ENCODE measurements at places on chromosomes 2 and 18.

GRCh38 chr18:51821610-51822009 lies 518.4 kb upstream of the DCC start:
- no peak for DNase-seq

DNA sequence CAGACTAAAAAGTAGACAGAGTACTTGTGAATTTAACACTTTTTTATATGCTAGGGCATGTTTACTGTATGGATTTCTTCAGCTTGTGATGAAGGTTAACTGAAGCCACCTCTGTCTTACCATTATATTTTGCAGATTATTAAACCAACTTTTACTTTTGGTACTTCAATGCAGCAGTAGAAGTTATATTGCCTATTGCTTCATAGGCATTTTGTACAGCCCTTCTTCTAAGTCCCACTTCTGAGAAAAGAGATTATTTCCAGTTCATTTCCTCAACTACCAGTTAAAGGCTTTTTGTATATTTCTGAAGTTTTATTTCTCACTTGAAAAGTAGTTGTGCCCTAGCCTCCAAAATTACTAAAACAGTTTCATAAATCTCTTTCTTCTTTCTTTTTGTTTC lies 256.4 kb upstream of the FBXO11 start:
- no peak for DNase-seq

- DNase-seq, result no peak
Observed at GRCh38 chr2:174969091-174969734, 36.0 kb downstream of the CHN1 start.

GRCh38 chr18:40810372-40810771 lies 1144.7 kb upstream of the PIK3C3 start:
- no peak for DNase-seq

GRCh38 chr2:65072181-65072970 lies 16.2 kb downstream of the CEP68 start:
- no peak for DNase-seq

DNA sequence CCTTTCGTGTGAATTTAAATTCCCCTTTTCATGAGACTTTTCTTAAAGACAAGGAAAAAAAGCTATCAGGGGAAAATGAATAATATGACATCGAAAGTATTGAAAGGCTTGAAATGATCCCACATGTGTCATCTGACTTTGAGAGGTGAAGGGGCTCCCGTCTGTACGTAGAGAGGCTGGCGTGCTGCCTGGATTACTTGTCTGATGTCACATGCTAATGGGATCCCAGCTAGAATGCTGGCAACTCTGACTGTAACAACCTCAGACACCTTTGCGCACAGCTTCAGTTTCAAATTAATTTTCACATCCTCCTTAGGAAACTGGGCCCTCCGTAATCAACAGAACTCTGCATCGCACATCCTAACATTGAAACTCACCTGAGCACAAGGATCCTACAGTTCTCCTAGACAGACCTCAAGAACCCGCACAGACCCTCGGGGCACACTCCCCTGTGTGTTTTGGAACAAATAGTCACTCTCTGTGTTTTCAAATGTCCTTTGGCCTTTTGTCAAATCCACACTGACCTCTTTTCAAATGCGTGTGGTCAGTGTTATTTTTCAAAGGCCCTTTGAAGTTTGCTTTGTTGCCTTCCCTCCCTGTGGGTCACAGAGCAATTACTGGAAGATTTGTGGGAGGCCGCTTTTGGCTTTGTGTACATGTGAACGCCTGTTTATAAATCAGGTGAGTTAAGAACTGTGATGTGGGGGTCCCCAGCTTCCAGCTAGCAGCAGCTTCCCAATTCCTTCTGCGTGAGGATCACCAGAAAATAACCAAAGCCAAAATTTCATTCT lies 65.9 kb downstream of the IL1R2 start:
- DNase-seq, result no peak

- no peak for DNase-seq
Observed at GRCh38 chr2:112706170-112706664, 14.6 kb upstream of the NT5DC4 start.

GRCh38 chr2:200089040-200089755 lies 133.8 kb downstream of the MAIP1 start:
- DNase-seq, result no peak

DNA sequence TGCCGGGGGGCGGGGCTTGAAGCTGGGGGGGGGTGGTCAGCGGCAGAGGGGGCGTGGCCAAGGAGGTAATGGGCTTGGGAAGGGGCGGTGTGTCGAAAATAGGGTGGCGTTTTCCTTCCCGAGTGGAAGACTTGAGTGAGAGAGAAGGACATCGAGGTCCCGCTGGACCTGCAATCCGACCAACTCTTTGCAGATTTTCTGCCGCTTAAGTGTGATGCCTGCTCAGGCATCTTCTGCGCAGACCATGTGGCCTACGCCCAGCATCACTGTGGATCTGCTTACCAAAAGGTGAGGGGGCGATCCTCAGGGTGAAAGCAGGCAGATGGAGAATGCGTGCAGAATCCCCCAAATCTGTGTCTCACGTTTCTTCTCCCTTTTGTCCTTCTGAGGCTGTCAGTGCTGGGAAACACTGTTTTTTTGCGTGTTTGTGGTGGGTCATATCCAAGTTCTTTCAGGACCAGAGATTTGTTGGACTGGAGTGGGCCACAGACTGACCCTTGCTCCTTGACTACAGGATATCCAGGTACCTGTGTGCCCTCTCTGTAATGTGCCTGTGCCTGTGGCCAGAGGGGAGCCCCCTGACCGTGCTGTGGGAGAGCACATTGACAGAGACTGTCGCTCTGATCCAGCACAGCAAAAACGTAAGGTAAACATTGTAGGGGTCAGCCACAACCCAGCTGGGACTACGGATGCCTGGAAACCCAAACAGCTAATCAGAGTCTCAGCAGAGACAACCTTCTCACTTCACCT lies 727 bp downstream of the ZFAND2B start:
- DNase-seq, result no peak

DNA sequence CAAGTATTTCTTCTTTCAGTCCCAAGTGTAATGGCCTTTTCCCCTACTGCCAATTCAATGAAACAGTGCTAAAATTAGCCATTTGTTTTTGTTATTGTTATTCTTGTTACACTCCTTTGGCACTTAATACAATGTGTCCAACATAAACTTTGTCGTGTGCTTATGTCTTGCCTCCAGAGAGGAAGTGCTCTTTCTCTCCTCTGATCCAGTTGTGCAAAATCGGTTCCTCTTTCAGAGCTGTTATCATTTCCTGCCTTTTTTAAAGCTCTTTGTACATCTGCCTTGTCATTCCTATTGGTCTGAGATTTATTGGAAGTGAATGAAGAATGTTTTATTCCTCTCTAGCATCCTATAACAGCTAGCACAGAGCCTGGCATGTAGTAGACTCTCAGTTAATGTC lies 623.2 kb upstream of the ID2 start:
- DNase-seq, result no peak

DNA sequence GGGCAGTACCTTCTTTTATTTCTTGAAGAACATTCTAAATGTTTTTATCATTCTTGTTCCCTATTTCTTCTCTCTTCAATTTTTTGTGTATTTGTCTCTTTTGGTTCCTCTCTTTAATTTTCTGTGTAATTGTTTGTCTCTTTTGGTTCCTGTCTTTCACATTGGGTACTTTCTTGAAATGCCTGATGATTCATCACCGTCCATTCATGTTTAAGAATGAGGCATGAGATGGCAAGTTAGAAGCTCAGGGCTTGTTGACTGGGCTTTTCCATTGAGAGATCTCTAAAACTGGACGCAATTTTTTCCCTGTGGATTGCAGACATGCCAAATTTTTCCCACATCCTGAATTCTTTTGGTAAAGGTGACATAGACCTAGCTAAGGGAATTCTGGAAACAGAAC lies 33.7 kb upstream of the IL1R2 start:
- no peak for DNase-seq

- DNase-seq, result no peak
Observed at GRCh38 chr2:88011011-88011410, 5.3 kb downstream of the RNU2-63P start.

DNA sequence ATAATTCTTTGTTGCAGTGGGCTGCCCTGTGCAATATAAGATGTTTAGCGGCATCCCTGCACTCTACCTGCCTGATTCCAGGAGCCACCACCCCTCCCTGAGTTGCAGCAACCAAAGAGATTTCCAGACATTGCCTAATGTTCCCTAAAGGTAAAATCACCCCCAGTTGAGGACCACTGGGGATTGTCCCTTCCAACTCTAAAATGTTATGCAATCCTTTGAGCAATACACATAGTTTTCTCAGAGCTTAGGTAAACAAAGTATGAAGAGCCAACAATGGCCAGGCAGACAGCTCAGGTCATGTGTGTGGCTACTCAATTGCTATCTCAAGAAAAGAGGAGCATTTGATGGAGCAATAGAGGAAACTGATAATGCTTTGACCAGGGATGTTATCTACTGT lies 87.0 kb downstream of the XDH start:
- DNase-seq, result no peak

DNA sequence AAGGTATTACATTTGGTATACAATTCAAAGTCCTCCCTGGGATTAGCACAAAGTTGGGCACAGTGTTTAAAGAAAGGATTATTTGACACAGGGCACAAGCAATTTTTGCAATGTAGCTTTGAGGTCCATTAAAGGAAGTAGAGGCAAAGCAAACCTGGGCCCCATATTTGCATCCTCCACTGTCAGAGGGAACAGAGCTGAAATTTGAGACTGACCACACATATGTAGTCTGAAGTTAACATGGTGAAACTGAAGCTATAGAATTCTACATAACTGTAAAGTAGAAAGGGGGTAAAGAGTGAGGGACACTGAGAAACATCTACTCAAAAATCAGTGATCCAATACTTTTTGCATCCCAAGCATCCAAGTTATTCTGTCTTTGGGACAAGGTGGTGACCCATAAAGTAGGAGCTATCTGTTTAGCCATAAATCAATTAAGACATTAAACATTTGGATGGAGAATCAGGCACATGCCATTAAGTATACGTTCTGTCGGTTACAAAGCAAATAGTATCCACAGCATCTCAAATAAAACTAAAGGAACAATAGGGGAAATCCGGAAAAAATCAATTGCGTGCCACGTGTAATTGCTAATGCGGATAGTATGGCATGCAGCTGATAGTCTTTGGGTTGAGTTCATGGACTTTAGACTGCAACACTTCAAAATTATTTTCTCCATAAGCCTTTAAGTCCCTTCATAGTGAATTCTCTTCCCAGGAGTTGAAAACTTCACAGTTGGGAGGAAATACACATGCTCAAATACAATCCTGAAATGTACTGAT lies 72.6 kb downstream of the PLEKHM3 start:
- DNase-seq, result no peak

DNA sequence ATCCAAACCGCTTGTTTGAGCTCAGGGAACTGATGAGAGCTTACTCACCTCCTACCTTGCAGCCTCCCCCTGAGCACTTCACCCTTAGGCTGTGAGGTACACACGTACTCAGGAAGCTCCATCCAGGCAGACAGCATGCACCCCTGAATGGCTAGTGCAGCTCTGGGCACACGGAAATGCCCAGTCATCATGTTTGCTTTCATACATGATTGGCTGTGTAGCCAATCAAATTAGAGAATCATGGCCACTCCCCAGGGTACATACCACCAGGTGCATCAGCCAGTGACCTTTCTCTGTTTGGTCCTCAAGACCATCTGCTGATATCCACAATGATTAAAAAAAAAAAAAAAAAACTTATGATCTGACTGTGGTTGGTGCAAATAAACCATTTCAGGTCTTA lies 42.1 kb downstream of the RNF152 start:
- DNase-seq, result no peak

- DNase-seq, result no peak
Observed at GRCh38 chr2:33177627-33178026, 230.9 kb downstream of the LTBP1 start.

DNA sequence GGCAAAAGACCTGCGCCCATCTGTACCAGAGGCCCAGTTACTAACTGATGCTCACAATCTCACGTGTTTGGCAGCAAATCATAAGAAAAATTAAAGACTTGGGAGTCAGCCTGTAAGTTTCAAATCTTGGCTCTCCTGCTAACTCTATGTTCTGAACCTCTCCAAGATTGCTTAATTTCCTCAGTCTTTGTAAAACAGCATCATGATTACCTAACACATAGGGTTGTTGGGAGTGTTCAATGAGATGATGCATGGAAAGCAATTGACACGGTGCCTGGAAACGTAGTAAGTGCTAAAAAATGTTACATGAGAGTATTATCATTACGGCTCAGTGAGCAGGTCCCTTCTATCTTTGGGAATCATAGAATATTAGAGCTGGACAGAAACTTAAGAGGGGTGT lies 497.6 kb upstream of the TCF4 start:
- no peak for DNase-seq

DNA sequence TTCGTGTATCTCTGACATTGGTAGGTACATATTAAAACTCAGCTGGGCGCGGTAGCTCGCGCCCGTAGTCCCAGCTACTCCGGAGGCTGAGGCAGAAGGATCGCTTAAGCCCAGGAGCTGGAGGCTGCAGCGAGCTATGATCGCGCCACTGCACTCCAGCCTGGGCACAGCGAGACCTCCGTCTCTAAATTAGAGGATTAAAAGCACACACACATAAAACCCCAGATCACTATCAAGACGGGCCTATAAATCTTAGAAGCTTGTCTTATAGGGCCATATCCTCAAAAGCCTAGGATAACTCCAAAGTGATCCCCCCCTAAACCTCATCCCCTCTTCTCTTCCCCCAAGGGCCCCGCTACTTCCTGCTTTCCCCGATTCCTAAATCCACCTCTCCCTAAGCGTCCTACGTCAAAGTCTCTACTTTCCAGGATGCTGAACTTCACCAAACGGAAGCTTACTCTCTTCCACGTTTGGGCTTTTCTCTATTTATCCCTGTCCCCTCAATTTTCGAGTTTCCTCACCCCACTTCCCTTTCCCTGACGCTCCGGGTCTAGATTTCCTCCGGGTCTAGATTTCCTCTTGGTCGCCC lies 707 bp downstream of the KRCC1 start:
- no peak for DNase-seq

DNA sequence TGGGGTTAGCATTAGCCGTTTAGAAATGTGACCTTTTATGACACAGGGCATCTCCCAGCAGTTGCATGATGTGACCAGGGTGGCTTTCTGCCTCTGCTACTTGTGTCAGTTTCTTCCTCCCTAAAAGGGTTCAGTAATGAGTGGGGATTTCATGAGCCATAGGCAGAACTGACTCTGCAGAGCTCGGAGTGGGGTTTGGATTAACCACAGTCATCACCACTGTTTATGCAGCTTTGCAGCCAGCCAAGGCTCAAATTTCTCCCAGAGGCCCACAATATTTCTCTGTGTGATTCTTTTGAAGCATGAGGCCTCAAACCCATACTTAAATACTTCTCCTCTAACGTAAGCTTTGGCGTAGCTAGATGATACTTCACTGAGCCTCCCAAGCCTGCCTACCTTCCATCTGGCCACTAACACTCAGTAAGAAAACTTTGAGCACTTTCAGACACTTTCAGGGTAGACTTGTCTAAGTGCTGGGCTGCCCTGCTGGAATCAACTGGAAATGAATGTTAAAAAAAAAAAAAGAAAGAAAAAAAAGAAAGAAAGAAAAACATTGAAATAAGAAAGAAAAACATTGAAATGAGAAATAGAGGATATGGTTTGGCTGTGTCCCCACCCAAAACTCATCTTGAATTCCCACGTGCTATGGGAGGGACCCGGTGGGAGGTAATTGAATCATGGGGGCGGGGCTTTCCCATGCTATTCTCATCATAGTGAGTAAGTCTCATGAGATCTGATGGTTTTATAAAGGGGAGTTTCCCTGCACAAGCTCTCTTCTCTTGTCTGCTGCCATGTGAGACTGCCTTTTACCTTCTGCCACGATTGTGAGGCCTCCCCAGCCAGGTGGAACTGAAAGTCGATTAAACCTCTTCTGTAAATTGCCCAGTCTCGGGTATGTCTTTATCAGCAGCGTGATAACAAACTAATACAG lies 11.5 kb upstream of the LAPTM4A start:
- DNase-seq, result no peak

- DNase-seq, result no peak
Observed at GRCh38 chr2:241364781-241365180, 8.7 kb downstream of the FARP2 start.

Data from stimulated activated CD4-positive, alpha-beta T cell treated with anti-CD3 and anti-CD28 coated beads, Interleukin-1b, Interleukin-23, amount 100 ng/mL, for 1 hour (primary cell).